ENCODE measurements at places on chromosomes 2 and 18.

- DNase-seq, result no peak
Observed at GRCh38 chr18:27839141-27839540, 337.8 kb downstream of the CDH2 start.

DNA sequence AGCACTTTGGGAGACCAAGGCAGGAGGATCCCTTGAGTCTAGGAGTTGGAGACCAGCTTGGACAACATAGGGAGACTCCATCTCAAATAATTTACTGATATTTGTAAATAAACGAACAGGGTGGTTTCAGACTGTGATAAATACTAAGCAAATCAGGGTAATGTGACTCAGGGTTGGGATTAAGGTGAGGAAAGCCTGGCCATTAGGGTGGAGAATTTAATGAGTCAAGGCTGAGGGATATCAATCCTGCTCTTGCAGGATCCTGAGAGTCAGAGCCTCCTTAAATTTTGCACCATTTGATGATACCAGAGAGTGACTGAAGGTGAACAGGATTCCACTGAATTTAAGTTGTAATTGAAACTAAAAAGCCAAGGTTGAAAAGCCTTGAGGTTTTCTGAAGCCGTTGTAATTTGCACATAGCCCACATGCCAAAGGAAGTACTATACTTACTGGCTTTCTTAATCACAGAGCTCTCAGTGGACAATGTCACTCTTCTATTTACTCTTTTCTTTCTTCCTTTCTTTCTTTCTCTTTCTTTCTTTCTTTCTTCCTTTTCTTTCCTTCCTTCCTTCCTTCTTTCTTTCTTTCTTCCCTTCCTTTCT is 28.6 kb upstream of the AP1S3 start:
- DNase-seq, result peak; percentile 51

DNA sequence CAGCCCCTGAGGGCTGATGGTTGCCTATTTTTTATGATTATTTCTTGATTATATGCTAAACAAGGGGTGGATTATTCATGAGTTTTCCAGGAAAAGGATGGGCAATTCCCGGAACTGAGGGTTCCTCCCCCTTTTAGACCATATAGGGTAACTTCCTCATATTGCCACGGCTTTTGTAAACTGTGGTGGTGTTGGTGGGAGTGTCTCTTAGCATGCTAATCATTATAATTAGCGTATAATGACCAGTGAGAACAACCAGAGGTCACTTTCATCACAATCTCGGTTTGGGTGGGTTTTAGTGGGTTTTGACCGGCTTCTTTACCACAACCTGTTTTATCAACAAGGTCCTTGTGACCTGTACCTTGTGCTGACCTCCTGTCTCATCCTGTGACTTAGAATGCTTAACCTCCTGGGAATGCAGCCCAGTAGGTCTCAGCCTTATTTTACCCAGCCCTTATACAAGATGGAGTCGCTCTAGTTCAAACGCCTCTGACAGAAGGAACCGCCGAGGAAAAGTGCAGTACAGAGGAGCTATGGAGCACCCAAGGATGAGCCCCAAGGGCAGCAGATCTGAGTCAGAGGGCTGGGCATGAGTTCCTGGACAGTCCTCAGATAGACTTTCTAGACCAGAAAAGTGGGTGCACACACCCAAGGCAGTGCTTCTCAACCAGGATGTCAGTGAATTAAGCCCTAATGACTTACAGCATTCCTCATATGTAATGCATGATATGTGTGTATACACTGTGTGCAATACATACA is 37.1 kb upstream of the ASAP2 start:
- no peak for DNase-seq

DNA sequence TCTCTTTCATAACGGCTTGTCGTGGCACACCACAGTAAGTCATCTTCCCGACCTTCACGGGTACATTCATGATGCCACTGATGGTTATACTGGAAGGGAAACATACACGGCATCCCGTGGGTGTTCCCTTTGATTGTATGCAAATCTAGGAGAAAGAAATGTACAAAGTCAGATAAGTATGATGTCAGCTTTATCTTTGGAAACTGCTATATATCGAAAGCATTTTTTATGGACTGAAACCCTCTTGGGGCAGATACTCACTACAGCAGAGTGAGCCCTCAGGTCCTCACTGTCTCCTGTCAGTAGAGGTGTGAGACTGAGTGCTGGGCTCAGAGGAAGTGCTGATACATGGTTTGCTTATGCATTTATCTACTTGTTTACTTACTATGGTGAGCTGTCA is 20.4 kb downstream of the PLA2R1 start:
- no peak for DNase-seq

All from CD8-positive, alpha-beta T cell (primary cell).